DMS53 (cell line): ENCODE measurements at places on chromosomes 12 and 14.

DNA sequence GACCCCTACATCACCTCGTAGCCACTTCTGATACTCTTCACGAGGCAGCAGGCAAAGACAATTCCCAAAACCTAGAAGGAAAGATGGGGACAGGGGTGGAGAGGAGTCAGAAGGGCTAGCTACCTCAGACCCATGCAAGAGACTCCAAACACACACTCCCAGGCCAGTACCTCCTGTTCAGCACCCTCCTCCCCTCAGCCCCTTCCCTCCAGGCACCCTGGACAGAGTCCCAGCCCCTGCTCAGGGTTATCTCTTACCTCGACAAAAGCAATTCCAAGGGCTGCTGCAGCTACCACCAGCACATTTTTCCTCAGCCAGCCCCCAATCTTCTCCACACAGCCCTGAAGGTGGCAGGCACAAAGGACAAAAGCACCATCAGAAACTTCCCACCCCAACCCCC lies 3.3 kb downstream of the CD63 start:
- DNase-seq = no peak

DNA sequence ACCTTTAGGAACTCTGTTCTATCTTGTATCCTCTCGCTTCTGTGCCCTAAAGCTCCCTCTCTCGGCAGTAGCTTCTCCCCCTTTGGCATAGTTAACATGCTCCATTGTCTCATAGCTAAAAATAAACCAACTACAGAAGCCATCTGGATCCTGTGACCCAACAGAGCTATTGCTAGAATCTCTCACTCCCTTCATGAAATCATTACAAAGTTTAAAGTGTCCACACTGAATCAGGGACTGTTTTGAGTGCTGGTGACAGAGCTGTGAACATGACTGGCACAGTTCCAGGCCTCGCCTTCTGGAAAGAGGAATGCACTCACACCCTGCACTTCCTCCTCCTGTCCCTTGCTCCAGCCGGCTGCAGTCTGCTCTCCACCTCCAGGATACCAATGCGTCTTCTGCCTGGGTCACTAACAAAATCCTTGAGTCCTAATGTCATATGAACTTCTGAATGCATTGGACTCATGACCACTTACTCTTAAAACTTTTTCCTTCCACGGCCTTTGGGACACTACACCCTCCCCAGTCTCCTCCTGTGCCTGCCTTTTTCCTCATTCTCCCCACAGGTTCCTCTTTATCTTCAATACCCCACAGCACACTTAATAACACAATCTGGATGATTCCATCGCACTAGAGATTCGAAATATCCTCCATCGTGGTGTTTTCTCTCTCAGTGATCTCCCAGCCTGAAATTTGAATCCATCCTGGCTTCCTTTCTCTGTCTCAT lies 13.2 kb downstream of the PLBD1 start:
- peak; percentile 86 for DNase-seq

DNA sequence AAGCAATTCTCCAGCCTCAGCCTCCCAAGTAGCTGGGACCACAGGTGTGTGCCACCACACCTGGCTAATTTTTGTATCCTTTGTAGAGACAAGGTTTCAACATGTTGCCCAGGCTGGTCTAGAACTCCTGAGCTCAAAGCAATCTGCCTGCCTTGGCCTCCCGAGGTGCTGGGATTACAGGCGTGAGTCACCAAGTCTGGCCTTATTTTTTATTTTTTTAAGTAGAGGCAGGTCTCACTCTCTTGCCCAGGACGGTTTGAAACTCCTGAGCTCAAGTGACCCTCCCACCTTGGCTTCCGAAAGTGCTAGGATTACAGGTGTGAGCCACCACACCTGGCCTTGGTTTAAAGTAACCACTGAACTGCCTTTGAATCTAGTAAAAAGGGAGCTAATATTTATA lies 56.8 kb downstream of the SPPL3 start:
- DNase-seq = no peak

GRCh38 chr14:34201909-34202637 lies 251.2 kb upstream of the EGLN3 start:
- no peak for DNase-seq
